ENCODE measurements at places on chromosomes 12 and 14. TPM values are rescaled to one million over a fixed set of nuclear protein-coding genes. Genes with fewer than 3 reads are reported as not detected.

GRCh38 chr14:100666403-100666802, 60.3 kb upstream of the DLK1 start:
- DNase-seq = no peak
- H3K27me3 ChIP-seq = peaks cover 2% of the 10 kb centered on the region
- H3K27ac ChIP-seq = no peak overlapping the region
- peaks cover 10% of the 10 kb centered on the region for H3K4me1 ChIP-seq

GRCh38 chr12:67534681-67535080, 113.9 kb upstream of the DYRK2 start:
- no peak overlapping the region for H3K4me3 ChIP-seq
- H3K4me1 ChIP-seq = no peaks in the 10 kb centered on the region
- no peak for DNase-seq
- H3K27me3 ChIP-seq = no peaks in the 10 kb centered on the region
- H3K36me3 ChIP-seq = no peaks in the 10 kb centered on the region
- H3K27ac ChIP-seq = no peak overlapping the region

DNA sequence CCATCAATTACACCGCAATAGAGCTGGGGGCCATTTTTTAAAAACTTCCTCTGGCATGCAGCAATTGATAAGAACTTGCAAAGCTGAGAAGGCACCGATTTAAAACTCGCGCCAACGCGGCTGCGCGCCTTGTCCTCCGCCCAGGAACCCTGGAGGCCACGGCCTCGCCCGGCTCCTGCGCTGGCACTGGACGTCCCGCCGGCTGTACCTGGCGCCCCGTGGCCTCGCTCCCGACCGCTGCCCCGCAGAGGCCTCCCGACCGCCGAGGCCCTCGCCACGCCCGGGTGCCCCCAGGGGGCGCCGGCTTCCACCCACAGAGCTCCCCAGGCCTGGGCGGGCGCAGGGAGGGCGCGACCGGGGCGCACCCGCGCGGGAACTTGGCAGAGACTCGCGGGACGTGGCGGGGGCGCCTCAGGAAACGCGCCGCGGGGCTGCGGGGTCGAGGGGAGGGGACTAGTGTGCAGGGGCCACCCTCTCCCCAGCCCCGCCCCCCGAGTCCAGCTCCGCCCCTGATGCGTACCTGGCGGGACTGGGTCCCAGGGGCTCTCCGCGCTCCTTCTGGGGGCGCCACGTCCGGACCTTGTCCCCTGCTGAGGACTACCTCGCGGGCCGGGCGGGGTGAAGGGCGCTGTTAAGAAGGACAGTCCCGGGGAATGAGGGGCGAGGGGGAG, 65.7 kb downstream of the TNFAIP2 start:
- H3K27me3 ChIP-seq = peaks cover 27% of the 10 kb centered on the region
- DNase-seq = peak; percentile 47
- no peaks in the 10 kb centered on the region for H3K4me1 ChIP-seq

DNA sequence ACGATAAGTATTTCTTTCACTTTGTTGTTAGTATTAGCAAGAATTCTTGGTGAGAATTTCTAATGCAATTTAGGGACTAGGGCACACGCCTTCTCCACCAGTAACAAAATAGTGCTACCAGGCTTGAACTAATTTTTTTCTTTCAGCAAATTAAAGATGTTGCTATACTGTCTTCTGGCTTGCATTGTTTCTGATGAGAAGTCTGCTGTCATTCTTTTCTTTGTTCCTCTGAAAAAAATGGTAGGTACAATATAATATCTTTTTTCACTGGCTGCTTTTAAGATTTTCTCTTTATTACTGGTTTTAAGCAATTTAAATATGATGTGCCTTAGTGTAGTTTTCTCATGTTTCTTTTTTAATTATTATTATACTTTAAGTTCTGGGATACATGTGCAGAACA, 171.2 kb downstream of the PCNX1 start:
- H3K4me3 ChIP-seq = no peak overlapping the region
- H3K4me1 ChIP-seq = no peaks in the 10 kb centered on the region
- DNase-seq = no peak
- H3K27ac ChIP-seq = no peak overlapping the region
- peaks cover 43% of the 10 kb centered on the region for H3K36me3 ChIP-seq
- no peaks in the 10 kb centered on the region for H3K27me3 ChIP-seq

DNA sequence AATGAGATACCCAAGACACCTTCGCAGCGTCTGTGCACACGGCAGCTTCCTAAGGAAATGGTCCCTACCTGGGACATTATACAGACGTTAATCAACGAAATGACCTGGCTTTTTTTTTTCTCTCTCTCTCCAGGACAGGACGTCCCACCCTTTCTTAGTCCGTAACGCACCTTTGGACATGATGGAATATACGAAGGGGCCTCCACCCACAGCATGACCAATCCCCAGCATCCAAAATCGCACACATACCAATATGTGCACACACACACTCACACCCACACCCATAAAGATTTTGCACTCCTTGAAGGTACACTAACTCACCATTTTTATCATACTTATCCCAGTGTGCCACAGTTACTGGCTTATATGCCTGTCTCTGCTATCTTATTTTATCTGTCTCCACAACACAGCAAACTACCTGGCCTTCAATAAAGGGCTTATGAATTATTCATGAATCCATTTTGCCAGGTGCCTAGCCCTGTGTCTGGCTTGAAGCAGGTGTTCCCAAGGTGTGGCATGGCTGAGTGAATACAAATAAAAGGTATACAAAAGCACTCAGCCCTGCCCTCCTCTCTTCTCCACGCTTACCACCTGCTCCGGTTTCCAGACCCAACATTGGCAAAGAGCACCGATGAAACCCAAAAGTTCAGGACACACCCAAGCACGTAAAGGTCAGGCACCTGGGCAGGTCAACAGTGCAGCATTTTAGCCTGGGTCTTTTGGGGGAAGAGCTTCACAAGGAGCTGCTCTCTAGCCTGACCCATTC, 2.2 kb downstream of the SCNN1A start:
- H3K4me3 ChIP-seq = no peak overlapping the region
- no peak overlapping the region for H3K27ac ChIP-seq
- no peaks in the 10 kb centered on the region for H3K36me3 ChIP-seq

- no peaks in the 10 kb centered on the region for H3K36me3 ChIP-seq
- H3K4me3 ChIP-seq = no peak overlapping the region
Observed at GRCh38 chr12:12654691-12655460, 41.1 kb downstream of the GPR19 start.

DNA sequence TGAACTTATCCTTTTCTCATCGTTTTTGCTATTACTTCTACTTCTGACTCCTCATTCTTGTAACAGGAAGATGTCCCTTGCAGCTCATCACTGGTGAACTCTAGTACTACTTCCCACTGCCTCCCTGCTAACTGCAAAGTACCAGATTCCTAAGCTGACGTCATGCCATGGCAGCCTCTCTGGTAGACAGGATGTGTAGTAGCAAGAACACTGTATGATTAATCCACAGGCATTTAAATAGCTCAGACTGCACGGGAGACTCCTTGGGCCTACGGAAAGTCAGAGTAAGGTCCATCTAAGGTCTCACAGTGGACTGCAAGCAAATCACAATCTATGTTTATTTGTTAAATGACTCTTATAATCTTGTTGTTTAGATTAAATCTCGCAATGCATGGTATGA, 43.5 kb downstream of the DNAI7 start:
- no peak overlapping the region for H3K4me3 ChIP-seq
- H3K36me3 ChIP-seq = no peaks in the 10 kb centered on the region
- no peaks in the 10 kb centered on the region for H3K27me3 ChIP-seq
- DNase-seq = peak; percentile 35
- H3K27ac ChIP-seq = no peak overlapping the region

GRCh38 chr14:73233564-73233963, 3.7 kb upstream of the PAPLN start:
- H3K4me3 ChIP-seq = no peak overlapping the region
- peaks cover 42% of the 10 kb centered on the region for H3K27me3 ChIP-seq
- no peak for DNase-seq

DNA sequence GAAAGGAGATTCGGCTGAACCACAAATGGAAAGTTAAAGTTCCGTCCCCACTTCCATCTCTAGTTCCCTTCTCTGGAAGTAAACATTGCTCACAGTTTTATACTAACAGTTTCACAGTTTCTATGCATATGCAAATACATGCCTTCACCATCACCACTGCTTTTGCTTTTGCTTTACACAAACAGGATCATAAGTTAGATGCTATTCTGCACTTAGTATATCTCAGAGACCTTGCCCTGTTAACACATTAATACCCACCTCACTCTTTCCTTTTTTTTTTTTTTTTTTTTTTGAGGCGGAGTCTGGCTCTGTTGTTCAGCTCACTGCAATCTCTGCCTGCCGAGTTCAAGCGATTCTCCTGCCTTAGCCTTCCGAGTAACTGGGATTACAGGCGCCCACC, 890 bp downstream of the TEP1 start:
- DNase-seq = peak; percentile 16
- no peaks in the 10 kb centered on the region for H3K4me1 ChIP-seq
- no peaks in the 10 kb centered on the region for H3K27me3 ChIP-seq
- H3K4me3 ChIP-seq = peak overlapping the region; percentile 70
- H3K27ac ChIP-seq = peak overlapping the region; percentile 91

GRCh38 chr12:125540580-125541204, 475.5 kb downstream of the AACS start:
- H3K27ac ChIP-seq = no peak overlapping the region
- no peak for DNase-seq
- H3K27me3 ChIP-seq = no peaks in the 10 kb centered on the region
- H3K4me3 ChIP-seq = no peak overlapping the region
- no peaks in the 10 kb centered on the region for H3K36me3 ChIP-seq

DNA sequence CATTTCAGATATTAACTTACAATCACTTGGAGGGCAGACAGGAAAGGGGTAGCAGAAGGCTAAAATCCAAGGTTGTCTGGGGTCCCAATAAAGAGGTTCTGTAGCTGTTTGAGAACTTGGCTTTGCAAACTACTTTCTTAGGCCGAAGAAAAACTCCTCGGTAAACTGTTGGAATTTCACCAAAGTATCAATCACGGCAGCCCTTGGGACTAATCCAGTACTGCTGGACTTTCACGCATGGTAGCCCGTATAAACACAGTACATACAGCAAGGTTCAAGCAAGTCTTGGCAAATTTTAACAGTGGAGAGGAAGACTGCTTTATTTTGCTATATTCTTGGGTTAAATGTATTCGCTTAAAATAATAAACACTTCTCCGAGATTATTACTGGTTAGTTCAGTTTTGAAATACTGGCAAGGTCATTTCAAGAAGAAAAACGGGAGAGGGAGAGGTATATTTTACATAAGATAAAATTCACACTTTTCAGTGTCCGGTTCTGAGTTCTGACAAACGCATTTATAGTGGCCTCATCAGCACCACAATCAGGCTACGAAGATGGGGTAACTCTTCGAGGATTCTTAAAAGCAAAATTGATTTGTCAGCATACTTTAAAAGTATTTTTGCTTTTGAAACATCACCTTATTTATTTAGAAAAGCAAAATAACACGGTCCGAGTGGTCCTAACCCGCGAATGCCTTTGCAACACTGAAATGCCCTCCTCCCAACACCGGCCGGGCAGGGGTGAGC, 1.3 kb downstream of the SETD3 start:
- H3K27ac ChIP-seq = peak overlapping the region; percentile 94
- no peak for DNase-seq
- peak overlapping the region; percentile 80 for H3K4me3 ChIP-seq
- H3K4me1 ChIP-seq = peaks cover 23% of the 10 kb centered on the region
- H3K36me3 ChIP-seq = no peaks in the 10 kb centered on the region

DNA sequence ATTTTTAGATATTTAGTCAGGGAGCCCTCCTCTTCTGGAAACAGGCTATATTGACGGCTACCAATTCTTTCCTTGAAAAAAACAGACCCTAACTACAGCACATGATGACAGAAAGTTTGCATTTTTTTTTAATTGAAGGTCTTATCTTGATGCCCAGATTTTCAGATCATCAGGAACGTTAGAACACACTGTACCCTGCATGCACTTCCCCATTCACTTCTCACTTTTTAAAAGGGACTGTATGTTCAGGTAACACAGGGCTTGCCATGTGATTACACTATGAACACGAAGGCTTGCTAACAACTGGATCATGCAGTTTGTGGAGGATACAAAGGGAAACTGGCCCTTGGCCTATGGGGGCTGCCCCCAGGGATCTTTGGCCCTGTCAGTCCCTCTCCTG, 92.6 kb downstream of the RPS29 start:
- no peaks in the 10 kb centered on the region for H3K27me3 ChIP-seq
- DNase-seq = no peak
- H3K4me1 ChIP-seq = no peaks in the 10 kb centered on the region
- H3K4me3 ChIP-seq = no peak overlapping the region

DNA sequence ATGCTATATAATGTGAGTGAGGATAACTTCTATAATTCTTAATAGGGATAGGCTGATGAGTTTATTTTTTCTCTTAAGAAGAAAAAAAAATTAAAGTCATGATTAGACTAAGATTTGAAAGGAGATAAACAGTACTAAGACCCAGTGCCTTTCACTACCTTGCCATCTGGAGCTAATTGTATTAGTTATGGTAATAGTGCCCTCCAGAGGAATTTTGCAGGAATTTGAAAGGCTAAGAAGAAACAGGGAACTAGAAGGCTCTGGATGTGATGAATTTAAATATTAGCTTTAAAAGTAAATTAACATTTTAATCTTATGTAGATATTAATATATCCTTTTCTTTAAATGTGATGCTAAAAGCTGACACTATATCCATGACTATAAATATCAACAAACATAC, 36.6 kb upstream of the PIK3C2G start:
- H3K27me3 ChIP-seq = no peaks in the 10 kb centered on the region
- H3K4me3 ChIP-seq = no peak overlapping the region
- no peaks in the 10 kb centered on the region for H3K36me3 ChIP-seq
- H3K4me1 ChIP-seq = peaks cover 5% of the 10 kb centered on the region

DNA sequence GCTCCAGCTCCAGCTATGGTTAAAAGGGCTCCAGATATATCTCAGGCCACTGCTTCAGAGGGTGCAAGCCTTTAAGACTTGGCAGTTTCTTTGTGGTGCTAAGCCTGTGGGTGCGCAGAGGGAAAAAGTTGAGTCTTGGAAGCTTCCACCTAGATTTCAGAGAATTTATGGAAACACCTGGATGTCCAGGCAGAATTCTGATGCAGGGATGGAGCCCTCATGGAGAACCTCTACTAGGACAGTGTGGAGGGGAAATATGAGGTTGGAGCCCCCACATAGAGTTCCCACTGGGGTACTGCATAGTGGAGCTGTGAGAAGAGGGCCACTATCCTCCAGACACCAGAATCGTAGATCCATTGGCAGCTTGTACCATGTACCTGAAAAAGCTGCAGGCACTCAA, 69.9 kb downstream of the SDR9C7 start:
- no peak overlapping the region for H3K4me3 ChIP-seq
- no peak for DNase-seq
- H3K27me3 ChIP-seq = no peaks in the 10 kb centered on the region
- H3K4me1 ChIP-seq = no peaks in the 10 kb centered on the region
- H3K27ac ChIP-seq = no peak overlapping the region

Gene INSM2
- total RNA-seq = not detected

Gene CD163
- total RNA-seq = 0.06 TPM

Gene FAR2
- 0.42 TPM for total RNA-seq

Gene MMP19
- not detected for total RNA-seq

Gene DEGS2
- 2.7 TPM for total RNA-seq

Gene SYNDIG1L
- total RNA-seq = 0.39 TPM

Gene PZP
- not detected for total RNA-seq

Gene ZFHX2
- total RNA-seq = 4.2 TPM

Gene PKP2
- total RNA-seq = 376 TPM

Gene SLC6A15
- 0.49 TPM for total RNA-seq

Gene APOF
- total RNA-seq = not detected

Gene NTF3
- 4.7 TPM for total RNA-seq

Gene RPL10L
- not detected for total RNA-seq
